ENCODE measurements at places on chromosomes 2 and 18.

- DNase-seq, result no peak
Measured at GRCh38 chr18:52670896-52671295, 330.9 kb downstream of the DCC start.

GRCh38 chr18:58597649-58598048 is 31.2 kb downstream of the ALPK2 start:
- no peak for DNase-seq

GRCh38 chr18:55751476-55751875 is 163.5 kb upstream of the TCF4 start:
- DNase-seq, result no peak

DNA sequence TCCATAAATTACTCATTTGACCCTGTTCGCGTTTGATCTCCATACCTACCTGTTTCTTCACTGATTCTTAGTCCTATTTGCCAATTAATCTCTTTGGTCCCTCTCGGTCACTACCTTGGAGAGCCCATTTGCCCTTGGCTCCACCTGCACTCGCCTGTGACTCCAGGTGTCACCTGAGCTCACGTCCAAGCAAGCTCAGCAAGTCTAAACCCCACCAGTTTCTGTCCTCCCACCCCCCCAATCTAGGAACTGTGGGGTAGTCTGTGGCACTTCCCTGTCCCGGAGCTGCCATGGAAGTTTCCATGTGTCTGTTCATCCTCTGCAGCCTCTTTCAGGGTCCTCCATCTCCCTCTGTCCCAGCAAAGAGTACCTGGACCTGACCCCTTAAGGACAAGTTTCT is 68.1 kb upstream of the BCL2L11 start:
- DNase-seq, result no peak

DNA sequence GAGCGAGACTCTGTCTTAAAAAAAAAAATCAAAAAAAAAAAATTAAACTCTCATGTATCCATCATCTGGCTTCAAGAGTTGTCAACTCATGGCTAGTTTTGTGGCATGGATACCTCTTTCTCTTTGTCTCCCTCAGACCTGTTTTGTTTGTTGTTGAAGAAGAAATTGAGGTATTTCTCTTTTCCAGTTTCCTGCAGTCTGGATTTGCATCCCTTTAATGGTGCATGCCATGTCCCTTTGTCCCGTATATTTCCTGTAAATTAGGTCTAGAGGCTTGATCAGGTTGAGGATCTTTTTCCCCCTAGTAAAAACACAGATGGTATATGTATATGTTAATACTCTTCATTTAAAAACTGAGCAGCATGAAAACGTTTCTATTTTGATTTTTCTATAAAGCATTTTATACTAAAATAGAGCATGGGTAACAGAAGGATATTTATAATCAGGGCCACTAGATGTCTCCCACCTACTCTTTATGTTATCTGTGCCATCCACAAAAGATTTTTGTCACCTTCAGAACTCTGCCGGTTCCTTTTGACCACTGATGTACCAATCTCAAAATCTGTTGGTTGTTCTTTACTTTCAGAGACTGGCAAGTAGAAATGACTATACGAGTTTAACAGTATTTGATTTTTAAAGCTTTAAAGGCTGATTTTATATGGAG is 80.1 kb downstream of the GALNT1 start:
- DNase-seq, result no peak

- no peak for DNase-seq
Measured at GRCh38 chr2:171485116-171485515, 37.2 kb upstream of the CYBRD1 start.

DNA sequence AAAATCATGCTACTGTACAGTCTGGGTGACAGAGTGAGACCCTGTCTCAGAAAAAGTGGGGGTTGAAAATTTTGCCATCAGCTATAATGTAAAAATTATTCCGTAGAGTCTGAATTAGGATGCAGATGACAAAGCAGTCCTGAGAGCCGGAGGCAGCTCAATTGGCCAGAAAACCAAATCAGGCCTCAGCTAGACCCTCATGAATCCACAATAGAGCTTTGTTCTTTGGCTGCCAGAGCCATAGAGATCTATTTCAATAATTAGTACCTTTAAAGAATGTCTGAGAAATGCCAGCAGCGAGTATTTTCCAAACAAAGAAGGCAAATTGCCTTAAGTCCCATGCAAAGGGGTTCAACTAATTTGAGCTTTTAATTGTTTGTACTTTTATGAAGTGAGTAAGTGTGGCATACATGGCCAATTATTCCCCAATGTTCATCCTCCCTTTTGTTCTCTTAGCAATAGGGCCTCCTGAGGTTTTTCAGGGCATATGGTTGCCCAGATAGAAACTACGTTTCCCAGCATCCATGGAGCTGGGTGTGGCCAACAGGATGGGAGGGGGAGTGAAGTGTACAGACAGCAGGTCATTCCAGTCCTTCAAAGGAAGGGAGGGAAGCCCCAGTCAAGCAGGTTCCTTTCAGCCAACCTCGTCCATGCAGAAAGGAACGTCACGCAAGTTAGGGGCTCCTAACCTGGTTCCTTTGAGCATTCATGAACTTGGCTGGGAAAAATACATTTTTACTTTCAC is 211.3 kb upstream of the APCDD1 start:
- DNase-seq, result no peak

DNA sequence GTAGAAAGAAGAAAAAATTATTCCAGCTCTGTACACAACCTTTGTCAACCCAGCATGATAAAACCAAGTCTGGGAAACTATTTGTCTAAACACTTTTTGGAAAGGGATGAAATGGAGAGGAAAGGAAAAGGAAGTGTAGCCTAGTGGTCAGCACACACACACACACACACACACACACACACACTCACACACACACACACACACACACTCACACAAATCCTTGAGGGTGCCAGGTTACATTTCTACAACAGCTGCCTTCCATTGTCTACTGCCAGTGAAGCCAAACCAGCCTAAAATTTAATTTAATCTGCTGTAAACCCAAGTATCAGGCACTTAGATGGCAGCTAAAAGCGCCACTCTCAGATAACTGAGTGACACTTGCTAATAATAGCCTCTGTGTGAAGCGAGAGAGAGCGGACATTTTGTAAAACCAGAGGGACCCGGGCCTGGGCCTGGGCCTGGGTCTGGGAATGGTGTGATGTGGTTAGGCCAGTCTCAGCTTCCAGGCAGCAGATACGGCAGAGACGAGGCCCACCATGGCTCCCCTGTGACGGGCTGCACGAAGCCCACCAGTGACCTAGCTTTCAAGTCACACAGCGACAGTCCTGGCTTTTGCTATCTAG is 32.4 kb downstream of the BCL11A start:
- DNase-seq, result no peak

GRCh38 chr2:18925296-18925695 is 335.9 kb upstream of the NT5C1B start:
- no peak for DNase-seq

DNA sequence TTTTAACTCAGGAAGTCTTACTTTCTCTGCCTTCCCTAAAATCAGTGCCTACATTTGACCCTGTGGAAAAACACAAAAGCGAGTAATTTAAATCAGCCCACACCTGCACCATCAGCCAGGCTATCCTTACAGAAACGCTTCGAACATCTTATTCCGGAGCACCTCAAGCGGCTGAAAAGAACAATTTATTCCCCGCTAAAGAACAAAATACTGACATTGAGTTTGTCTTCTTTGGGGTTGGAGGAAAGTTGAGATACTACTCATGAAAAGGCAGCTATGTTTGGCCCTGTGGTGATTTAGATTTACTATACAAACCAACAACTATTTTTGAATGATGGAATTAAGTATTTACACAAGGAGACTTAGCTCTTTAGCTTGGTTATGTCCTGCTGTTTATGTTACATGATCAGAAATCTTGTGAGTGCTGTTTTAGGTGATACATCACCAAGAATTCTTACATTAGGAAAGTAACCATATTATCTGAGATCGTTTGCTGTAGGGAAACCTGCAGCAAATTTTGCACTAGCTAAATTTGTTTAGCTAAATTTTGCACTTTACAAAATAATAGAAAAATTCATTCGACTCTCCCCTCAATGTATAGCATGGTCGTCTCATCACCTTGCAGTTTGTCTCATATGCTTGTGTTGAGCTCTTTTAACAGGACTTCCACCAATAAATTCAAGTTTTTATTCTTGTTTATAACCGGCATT is 158.8 kb upstream of the SIX2 start:
- no peak for DNase-seq

DNA sequence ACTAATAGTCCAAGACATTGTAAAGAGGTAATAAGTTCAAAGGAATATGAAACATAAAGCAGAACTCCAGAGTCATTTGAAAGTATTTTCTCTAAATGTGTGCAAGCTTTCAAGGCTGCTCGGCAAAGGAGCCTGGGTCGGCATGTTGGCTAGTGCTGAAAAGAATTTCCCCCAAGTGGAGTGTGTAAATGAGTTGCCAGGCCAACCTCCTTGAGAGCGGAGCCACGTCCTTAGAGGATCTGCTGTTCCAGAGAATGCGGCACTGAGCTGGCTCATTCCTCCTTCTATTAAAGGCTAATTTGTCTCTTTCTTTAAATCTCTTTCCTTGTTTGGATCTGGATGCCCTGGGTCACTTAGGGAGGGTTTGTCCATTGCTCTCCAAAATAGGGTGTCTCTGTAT is 127.5 kb downstream of the RDH14 start:
- no peak for DNase-seq

DNA sequence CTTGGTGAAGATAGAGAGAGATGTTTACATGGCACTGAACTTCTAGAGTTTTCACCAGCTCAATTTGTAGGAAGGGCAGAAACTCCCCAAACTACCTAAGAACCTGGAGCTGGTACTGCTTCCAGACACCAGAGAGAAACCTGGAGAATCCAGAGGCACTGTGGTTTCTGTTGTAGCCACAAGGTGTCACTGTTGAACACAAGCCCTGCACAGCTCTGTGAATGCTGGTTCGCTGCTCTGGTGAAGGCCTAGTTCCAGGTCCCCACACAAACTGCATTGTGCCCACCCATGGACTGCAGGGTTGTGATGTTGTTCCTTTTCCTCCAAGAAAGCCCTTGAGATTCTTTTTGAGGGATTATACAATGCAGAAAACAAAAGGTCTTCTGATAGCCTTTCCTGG is 150.5 kb upstream of the HS6ST1 start:
- DNase-seq, result no peak

Data from stimulated activated naive CD8-positive, alpha-beta T cell treated with anti-CD3 and anti-CD28 coated beads, Interleukin-15, Interleukin-2, amounts not matched to agents 100 U/mL and 50 U/mL, for 24 hours (primary cell).